ENCODE measurements at places on chromosomes 13 and 19.

GRCh38 chr13:79999601-80000000 is 341.3 kb downstream of the SPRY2 start:
- DNase-seq = no peak

- no peak for DNase-seq
Measured at GRCh38 chr19:7699417-7700401, 2.2 kb downstream of the FCER2 start.

GRCh38 chr19:51128227-51128626 is 3.5 kb downstream of the SIGLEC9 start:
- DNase-seq = no peak

DNA sequence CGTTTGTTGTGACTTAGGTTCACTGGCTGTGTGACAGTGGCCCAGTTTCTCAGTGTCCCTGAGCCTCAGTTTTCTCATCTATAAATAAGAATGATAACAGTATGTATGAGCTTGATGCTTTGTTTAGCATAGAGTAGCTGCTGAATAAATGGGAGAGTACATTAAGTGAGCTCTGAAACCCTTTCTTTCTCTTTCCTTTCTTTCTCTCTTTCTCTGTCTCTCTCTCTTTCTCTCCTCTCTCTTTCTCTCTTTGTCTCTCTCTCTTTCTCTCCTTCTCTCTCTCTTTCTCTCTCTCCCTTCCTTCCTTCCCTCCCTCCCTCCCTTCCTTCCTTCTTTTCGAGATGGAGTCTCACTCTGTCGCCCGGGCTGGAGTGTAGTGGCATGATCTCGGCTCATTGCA is 2.0 kb downstream of the KXD1 start:
- no peak for DNase-seq

- peak; percentile 64 for DNase-seq
Measured at GRCh38 chr13:44437356-44438233, 64.0 kb downstream of the SERP2 start.
